ENCODE measurements at places on chromosomes 4 and X.

- no peak for DNase-seq
Observed at GRCh38 chr4:74088396-74088795, 10.6 kb downstream of the CXCL2 start.

- no peak for DNase-seq
Observed at GRCh38 chrX:137565921-137566745, at the start of gene ZIC3. TSS of gene ZIC3 (plus strand) at chrX:137566127. CDS start at chrX:137566692, 565 bp downstream.

DNA sequence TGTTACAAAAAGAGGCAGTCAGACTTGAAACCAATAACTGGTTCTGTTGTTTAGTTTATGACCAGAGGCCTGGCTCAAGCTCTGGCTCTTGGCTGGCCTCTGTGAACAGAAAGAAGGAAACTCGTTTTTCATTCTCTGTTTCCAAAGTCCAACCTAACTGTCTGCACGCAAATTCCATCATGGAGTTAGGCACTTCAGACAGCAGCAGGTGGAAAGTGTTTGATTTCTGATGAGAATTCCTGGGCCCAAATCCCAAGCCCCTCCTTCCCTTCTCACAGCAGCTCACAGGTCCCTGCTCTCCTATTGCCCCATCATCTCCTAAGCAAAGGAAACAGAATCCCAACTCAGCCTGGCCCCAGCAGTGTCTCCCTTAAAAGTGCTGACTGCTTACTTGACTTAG lies 42.8 kb upstream of the FGF16 start:
- DNase-seq = no peak

DNA sequence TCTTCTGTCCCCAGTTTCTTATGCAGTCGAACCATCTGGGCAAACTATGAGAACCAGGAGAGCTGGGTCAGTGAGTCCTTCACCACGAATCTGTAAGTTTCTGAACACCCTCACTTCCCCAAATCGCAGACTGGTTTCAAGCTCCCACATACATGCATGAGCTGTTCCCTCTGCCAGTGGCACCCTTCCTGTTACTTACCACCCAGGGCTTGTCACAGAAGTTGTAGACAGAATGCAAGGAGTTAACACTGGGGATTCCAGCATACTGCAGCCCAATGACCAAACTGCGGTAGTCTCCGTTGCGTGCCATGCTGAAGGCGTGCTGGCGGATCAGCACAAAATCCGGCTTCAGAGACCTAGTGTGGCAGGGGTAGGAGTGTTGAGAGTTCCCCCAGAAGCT lies 14.6 kb downstream of the SYN1 start:
- DNase-seq = no peak

DNA sequence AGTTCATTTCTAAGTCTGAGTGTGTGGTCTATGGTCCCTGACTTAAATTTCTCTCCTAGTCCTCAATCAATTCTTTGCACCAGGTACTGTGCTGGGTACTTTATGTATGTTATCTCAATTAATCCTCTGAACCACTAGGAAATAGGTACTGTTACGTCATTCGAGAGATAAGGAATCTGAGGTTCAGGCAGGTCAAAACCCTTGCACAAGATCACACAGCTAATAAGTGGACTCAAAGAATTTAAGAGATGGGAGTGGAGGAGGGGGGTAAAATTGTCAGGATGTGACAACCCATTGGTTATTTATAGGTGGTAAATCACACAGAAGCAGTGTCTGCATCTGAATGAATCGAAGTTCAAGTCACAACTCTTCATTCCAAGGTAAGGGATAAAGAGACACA lies 169.4 kb downstream of the EFHC2 start:
- no peak for DNase-seq

DNA sequence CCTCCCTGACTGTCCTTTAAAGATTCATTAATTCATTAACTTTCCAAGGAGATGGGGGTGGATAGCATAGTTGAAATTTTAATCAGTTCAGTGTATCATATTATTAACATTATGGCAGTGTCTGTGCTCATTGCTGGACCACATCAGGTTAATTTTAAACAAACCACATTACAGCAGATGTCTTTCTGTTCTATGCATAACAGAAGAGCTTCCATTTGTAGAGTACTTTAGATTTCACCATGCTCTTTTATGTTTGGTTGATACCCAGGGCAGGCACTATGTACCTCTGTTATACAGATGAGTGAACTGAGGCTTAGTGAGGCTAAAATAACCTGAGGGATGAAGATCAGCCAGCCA lies 41.1 kb downstream of the AFF2 start:
- DNase-seq = no peak

DNA sequence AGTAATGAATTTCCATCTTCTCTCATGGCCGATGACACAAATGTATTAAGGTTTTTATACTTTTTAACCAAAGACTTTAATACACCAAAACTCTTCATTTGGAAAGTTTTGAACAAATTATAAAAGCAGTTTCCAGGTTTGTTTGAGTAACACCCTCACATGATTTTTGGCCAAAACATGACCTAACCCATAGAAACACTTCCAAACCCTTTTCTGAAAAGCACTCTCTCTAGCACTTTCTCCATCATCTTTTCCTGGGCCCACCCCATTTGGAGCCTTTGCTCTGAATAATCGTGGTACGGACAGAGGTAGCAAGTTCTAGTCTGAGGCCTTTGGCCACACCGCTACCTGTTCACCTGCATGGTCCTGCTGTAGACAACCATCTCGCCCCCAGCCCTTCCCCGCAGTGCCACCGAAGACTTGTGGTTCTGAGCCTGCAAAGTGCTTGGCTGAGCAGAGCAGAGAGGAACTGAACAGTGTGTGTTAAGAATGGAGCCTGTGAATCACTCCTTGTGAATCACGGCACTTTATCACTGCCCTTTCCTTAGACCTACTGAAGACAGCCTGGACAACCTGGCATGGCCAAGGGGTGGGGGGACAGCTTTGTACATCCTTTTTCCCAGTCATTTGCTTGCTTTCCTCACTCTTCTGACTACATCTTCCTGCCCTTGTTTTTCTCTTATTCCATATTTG lies 181.8 kb downstream of the PTTG2 start:
- DNase-seq = no peak

GRCh38 chr4:108391701-108392455 lies 223.1 kb upstream of the LEF1 start:
- DNase-seq = no peak

- no peak for DNase-seq
Observed at GRCh38 chr4:162506253-162506652, 342.5 kb upstream of the FSTL5 start.

GRCh38 chr4:182133033-182133432 lies 110.2 kb upstream of the TENM3 start:
- DNase-seq = no peak

GRCh38 chrX:16958356-16958755 lies 11.9 kb downstream of the REPS2 start:
- DNase-seq = no peak

DNA sequence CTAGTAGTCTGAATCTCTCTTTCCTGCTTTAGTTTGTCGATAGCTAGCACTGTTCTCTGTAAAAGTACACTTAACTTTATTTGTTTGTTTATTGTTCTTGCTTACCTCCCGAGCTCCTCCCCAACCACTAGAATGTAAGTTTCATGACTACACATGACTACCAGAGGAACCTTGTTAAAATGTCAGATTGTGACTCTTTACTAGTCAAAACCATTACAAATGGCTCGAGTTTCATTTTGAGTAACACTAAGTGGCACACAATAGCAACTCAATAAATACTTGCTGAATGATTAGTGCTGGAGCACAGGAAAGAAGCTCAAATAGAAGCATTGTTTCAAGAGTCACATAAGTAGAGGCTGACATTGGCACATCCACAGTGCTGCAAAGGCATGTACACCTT lies 116.1 kb downstream of the MAPK10 start:
- DNase-seq = no peak

- no peak for DNase-seq
Observed at GRCh38 chr4:7055111-7055989, 12.2 kb downstream of the TADA2B start.

- no peak for DNase-seq
Observed at GRCh38 chr4:29900336-29900735, 819.8 kb upstream of the PCDH7 start.

- DNase-seq = no peak
Observed at GRCh38 chrX:68669094-68669860, 21.8 kb downstream of the STARD8 start.

- no peak for DNase-seq
Observed at GRCh38 chr4:534101-534575, 35.1 kb downstream of the PIGG start.

DNA sequence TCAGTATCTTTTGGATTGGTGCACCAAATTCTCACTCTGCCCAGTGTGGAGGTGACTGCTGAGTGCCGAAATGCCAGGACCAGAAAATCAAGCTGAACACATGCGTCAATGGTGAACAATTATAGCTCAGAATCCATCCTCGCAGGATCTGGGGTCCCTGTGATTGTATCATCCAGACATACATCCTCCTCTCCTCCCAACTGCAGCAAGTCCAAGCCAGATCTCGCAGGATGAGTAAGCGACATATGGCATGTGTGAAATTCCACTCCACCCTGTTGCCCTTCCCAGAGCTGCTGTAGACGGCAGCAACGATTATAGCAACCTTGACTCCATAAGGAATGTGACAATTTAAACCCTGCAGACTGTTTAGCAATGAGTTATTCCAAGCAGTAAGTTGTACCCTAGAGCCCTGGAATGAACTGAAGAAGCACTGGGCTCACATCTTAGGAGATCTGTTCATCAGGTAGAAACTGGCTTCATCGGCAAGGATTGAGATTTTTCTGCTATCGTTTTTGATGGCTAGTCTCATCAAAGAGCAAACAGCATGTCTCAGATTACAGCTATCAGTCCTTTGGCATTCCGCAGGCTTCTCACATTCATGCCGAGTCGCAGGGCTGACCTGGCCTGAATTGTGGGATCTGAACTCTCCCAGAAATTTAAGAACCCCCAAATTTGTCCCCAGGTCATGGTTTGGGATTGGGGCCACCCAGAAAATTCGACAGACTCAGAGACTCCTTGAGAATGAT lies 35.5 kb upstream of the SORBS2 start:
- DNase-seq = no peak

- DNase-seq = no peak
Observed at GRCh38 chr4:66606215-66606614, 935.9 kb upstream of the EPHA5 start.

DNA sequence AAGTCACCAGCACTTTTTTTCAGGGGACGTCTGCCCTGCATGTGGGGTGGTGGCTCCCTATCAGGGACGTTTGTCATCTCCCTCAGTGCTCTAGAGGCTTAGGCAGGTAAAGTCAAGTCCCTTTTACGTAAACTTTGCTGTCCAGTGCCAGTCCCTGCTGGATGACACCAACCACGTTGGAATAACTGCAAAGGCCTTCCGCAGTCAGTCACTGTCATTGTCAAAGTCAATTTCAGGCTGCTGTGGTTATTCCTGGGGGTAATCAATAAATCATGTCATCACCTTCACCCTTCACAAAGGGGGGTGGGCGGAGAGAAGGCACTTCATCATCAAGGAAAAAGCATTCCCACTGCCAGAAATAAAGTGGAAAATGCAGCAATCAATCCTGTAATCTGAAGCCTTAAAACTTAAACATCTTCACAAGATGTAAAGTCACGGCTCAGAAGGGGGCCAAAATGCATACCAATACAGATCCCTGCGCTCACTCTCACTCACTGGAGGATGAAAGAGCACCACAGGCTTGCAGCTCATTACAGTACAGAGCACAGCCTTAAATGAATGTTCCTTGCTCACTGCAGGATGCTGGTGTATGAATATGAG lies 56.2 kb downstream of the CLDN22 start:
- no peak for DNase-seq

GRCh38 chr4:22870847-22871449 lies 178.2 kb downstream of the GBA3 start:
- no peak for DNase-seq

DNA sequence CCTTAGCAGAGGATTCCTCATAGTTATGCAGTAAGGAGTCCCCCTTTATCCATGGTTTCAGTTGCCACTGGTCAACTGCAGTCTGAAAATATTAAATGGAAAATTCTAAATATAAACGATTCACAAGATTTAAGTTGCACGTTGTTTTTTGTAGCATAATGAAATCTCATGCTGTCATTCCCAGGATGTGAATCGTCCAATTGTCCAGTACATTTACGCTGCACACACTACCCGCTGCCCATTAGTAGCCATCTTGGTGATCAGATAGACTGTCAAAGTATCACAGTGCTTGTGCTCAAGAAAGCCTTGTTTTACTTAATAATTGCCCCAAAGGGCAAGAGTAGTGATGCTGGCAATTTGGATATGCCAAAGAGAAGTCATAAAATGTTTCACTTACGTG lies 434.8 kb downstream of the MAPK10 start:
- DNase-seq = no peak

DNA sequence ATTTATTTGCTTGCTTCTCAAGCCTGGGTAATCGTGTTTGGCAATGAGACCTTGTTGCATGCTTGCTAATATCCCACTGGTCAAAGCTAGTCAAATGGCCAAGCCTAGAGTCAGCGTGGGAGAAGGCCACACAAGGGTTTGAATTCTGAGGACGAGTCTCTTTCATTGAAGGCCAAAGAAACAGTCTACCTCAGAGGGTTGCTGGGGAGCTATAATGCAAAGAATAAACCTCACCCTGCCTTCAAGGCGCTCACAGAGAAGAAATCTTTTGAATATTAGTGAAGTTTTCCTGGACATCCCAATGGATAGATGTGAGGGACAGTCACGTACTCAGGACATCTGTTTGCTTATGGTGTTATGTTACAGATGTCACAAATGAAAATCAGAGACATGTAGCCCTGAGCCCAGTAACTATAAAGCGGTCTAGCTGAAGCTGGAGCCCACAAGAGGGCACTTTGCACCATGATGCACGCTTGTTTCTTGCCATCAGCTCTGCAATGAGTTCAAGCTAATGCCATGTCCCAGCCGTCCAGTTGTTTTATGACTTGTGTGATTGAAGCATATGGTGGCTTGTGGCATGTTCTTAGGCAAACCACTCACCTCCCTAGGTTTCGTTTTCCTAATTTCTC lies 1.1 kb upstream of the TLR3 start:
- DNase-seq = no peak

DNA sequence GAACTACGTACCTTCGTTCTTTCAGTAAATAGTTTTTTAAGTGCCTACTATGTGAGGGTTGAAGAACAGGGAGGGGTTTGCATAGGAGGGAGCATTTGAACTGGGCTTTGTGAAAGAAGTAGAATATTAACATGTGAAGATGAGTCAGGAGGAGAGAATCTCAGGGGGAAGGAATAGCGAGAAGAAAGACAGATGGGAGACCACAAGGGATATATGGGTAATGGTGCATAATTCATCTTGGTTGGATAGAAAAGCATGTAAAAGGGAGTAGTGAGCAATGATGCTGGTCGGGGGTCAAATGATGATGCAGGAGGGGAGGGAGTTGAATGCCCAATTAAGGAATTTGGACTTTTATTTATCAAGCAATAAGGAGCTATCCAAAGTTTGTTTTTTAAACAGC lies 52.7 kb downstream of the TMEM164 start:
- DNase-seq = no peak
